ENCODE measurements at places on chromosomes 7 and 10.

- DNase-seq: no peak
Observed at GRCh38 chr10:85222300-85222699, 893.9 kb downstream of the CCSER2 start.

DNA sequence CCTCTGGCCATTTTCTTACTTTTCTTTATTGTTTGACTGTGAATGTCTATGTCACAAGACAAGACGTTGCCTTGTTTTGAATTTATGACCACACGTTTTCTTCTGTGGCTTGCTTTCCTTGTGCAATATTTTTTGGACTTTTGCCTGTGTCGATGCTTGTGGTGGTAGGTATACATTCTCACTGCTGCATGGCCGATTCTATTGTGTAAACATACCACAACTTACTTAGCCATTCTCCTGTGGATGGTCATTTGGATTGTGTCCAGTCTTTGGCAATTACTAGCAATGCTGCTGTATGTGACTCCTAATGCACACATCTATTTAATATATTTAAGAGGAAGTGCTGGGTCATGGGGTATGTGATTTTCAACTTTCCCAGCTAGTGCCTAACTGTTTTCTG, 18.0 kb upstream of the DLG5 start:
- DNase-seq: no peak

- DNase-seq: no peak
Observed at GRCh38 chr7:148362541-148362940, 228.0 kb upstream of the C7orf33 start.

DNA sequence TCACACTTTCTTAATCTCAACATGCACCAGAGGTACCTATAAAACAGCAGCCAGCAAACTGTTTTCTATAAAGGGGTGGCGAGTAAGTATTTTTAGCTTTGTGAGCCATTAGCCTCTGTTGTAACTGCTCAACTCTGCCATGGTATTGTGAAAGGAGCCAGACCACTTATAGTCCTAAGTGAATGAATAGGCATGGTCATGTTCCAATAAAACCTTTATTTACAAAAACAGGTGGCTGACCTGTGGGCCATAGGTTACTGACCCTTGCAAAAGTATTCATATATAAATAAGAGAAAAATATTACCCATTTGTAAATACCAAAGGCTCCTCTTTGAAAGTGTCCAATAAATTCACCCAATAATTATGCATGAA, 50.3 kb downstream of the ICA1 start:
- no peak for DNase-seq

DNA sequence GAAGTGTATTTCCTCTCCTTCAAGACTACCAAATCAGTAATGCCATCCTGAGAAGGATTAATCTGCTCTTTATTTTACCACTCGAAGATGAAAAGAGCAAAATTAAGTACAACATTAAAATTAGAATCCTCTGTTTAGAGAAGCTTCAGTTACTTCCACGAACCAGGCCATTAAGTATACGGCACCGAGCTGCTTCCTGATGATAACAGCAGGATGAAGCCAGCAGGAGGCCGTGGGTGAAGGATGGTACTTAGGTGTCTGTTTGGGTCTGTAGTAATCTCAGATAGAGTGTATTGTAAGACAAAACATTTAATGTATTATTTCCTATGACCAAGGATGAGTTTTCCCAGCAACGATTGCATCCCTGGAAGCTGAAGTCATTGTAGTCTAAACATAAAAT, 362.8 kb downstream of the SFMBT2 start:
- no peak for DNase-seq

GRCh38 chr10:131888186-131888604, 12.6 kb upstream of the PPP2R2D start:
- no peak for DNase-seq

- DNase-seq: no peak
Observed at GRCh38 chr7:155973451-155973997, 161.3 kb upstream of the SHH start.

DNA sequence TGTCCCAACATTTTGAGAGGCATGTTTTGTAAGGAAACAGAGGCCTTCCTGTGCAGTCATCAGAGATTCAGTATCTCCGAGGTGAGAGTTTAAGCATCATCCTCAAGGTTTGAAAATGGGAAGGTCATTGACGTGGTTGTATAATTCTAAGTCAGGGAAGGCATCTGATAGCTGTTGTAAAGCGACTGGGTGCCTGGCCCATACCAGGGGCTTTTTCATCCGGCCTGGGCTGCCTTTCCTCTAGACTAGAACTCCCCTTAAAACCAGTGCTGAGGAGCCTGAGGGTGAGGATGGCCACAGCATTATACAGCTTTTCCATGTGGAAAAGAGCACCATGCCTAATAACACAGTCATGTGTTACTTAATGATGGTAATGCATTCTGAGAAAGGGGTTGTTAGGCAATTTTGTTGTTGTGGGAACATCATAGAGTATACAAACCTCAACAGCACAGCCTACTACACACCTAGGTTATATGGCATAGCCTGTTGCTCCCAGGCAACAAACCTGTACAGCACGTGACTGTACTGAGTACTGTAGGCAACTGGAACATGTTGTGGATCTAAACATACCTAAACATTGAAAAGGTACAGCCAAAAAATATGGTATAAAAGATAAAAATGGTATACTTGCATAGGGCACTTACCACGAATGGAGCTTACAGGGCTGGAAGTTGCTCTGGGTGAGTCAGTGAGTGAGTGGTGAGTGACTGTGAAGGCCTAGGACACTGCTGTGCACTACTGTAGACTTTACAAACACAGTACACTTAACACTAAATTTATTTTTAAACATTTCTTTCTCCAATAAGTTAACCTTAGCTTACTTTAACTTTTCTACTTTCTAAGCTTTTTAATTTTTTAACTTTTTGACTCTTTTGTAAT, 13.5 kb upstream of the CACUL1 start:
- no peak for DNase-seq

DNA sequence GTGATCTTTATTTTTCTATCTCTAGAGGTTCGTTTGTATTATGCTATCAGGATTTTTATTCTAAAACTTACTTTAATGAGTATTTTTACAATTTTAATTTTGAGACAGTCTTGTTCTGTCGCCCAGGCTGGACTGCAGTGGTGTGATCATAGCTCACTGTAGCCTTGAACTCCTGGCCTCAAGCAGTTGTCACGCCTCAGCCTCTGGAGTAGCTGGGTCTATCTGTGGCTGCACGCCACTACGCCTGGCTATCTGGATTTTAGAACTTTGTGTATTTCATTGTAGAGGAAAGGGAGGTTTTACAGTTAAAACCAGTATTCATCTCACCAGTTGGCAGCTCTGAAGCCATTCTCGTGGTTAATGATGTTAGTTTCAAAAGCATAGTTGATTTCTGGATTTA, 25.9 kb downstream of the DNAJB6 start:
- no peak for DNase-seq

- DNase-seq: no peak
Observed at GRCh38 chr7:128203047-128203491, 38.0 kb upstream of the LEP start.

DNA sequence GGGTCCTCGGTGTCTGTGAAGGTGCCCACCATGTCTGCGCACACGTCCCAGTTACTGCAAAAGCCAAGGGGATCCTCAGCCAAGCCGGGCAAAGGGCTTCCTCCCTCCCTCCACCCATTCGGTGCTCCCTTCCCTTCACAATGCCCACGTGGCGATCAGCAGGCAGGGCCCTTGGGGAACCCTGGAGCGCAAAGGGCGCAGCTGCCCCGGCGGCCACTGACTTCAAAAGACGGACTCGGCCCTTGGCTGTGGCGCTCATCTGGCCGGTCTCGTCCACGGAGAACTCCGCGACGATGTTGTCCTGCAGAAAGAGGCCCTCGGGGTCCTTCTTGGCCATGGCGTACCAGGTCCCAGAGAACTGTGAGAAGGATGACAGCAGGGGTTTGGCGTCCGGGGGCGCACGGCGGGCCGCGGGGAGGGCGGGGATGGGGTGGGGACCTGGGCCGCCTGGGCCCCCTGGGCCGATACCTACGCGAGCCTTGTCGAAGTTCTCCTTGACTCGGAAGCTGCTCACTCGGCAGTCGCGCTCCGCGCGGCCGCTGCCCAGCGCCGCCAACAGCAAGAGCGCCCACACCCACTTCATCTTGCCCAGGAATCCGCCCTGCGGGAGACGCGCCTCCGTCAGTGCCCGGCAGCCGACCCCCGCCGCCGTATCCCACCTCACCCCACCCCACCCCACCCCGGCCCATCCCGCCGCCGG, 439 bp downstream of the RBP4 start:
- DNase-seq: no peak

GRCh38 chr7:31126976-31127375, 74.9 kb downstream of the ADCYAP1R1 start:
- no peak for DNase-seq

DNA sequence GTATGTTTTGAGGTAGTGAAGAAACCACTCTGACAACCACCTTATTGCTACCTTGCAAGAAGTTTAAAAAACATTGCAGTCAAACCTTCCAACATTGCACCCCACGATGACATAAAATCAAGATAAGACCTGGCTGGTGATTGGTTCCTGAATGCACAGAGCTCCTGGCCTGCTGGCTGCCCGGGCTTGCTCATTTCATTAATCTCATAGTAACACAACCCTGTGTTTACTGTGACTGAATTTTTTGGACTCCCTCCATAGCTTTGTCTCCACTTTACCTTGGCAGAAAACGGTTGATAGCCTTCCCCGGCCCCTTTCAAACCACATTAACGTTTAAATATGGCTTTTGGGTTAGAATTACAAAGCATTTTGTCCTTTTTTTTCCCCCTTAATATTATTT, 27.5 kb downstream of the VWA2 start:
- no peak for DNase-seq

- no peak for DNase-seq
Observed at GRCh38 chr10:100999742-101000126, at the start of gene LZTS2. LZTS2 (plus strand) TSS chr10:100999808; CDS start chr10:101002539, 2,731 bp downstream.

DNA sequence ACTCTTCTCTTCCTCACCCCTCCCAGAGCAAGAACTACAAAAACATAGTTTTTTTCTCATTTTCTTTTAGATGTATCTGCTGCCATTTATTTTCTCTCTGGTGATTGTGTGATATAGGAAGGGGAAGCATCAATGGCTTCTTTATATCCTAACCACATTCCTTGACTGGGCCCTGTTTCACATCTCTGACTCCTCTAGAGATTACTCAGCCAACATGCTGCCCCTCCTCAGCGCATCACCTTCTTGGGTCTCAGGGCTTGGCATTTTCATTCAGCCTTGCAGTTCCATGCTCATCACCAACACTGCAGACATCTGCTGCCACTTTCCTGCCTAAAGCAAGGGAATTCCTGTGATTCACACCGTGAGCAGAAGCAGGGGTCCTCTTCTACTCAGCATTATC, 705.5 kb downstream of the AUTS2 start:
- no peak for DNase-seq

GRCh38 chr10:26829810-26830515, 30.8 kb downstream of the ABI1 start:
- DNase-seq: no peak

All from NCI-H187 treated with DMSO at 0.1 percent for 48 hours (cell line).